ENCODE measurements at places on chromosomes 4 and X. TPM values are rescaled to one million over a fixed set of nuclear protein-coding genes. Genes with fewer than 3 reads are reported as not detected.
A peak's percentile ranks its signal among the peaks of the same experiment; 100 is the strongest.

The RPS6KA6 gene
- total RNA-seq, result 13.1 TPM

The KIF4A gene
- 34.9 TPM for total RNA-seq

The ASMT gene
- 0.87 TPM for total RNA-seq

DNA sequence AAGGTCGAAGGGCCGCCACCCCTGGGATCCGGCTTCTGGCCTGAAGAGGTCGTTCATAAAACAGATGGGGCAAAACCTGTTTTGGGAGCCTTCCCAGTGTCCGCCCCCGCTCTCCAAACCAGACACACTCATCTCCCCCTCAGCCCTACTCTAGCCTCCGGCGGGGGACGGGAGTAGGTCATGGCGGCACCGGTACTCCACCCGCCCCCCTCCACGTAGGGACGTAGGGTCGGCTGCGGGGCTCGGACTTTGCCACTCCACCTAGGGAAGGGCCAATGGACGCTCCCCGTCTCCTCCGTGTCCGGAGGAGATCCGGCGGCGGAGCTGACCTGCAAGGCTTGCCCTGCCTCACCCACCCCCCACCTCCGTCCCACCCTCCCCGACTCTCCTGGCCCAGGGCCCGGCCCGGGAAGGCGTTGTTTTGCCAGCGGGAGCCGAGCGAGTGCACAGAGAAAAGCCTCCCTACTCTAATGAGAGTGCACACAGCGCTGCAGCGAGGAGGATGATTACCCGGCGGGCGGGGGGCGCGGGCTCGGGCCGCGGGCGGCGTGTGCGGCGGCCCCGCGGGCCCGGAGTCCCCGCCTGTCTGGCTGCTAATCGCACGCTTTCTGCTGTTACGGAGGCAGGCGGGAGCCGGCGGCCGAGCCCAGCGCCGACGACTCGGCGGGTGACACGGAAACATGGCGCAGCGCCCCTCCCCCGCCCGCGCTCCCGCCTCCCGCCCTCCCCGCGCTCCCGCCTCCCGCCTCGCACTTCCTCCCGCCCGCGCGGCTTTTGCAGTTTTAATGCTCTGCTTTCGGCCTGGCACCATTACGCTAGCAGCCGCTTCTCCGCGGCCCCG lies 8.3 kb upstream of the BCOR start:
- H3K36me3 ChIP-seq, result no peaks in the 10 kb centered on the region
- DNase-seq, result peak; percentile 57
- H3K27me3 ChIP-seq, result peaks cover 40% of the 10 kb centered on the region
- peak overlapping the region; percentile 83 for H3K4me3 ChIP-seq
- no peak overlapping the region for H3K27ac ChIP-seq

DNA sequence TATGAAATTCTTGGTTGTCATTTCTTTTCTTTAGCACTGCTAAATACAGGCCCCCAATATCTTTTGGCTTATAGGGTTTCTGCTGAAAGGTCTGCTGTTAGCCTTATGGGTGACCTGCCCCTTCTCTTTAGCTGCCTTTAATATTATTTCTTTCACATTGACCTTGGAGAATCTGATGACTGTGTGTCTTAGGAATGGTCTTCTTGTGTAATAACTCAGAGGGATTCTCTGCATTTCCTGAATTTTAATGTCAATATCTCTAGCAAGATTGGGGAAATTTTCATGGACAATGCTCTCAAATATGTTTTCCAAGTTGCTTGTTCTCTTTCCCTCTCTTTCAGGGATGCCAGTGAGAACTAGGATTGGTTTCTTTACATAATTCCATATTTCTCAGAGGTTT lies 292.4 kb downstream of the SLC7A11 start:
- H3K27me3 ChIP-seq, result no peaks in the 10 kb centered on the region
- no peaks in the 10 kb centered on the region for H3K4me1 ChIP-seq
- H3K36me3 ChIP-seq, result 0 out of 2 replicates have a peak, but pooled peaks cover 2% of the 10 kb centered on the region
- no peak overlapping the region for H3K27ac ChIP-seq
- no peak for DNase-seq

DNA sequence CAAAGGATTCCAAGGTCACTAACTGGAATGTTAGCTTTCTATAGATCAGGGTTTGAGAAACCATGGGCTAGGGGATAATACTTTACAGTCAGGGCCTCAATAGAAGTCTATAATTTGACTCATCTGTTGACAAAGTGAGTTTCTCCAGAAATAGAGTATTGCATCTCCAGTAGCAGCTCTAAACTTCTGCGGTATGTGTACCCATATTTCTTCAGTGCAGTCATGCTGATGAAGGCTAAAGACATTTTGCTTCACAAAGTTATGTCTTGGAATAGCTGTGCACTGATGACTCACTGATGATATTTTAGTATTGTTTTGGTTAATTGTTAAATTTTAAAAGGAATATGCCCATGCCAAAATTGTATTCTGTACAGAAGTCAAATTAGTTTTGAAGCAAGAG lies 464.9 kb upstream of the AMOT start:
- H3K27ac ChIP-seq, result peak overlapping the region; percentile 66
- no peaks in the 10 kb centered on the region for H3K27me3 ChIP-seq
- DNase-seq, result no peak

DNA sequence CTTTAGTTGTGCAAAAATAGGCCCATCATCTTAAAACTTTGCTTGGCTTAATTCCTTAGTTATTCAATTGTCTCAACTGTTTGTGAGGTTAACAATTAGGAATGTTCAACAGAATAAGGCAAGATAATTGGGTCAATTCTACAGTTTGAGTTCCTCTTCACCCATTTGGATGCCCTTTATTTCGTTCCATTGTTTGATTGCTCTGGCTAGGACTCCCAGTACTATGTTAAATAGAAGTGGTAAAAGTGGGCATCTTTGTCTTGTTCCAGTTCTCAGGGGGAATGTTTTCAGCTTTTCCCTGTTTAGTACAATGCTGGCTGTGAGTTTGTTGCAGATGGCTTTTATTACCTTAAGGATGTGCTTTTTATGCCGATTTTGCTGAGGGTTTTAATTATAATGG lies 761.5 kb upstream of the GRIA3 start:
- no peak overlapping the region for H3K27ac ChIP-seq
- H3K27me3 ChIP-seq, result no peaks in the 10 kb centered on the region
- no peaks in the 10 kb centered on the region for H3K36me3 ChIP-seq
- no peak for DNase-seq

GRCh38 chr4:5852523-5853202 lies 40.2 kb downstream of the CRMP1 start:
- H3K36me3 ChIP-seq, result peaks cover 50% of the 10 kb centered on the region
- no peak overlapping the region for H3K27ac ChIP-seq
- DNase-seq, result no peak
- no peaks in the 10 kb centered on the region for H3K27me3 ChIP-seq

DNA sequence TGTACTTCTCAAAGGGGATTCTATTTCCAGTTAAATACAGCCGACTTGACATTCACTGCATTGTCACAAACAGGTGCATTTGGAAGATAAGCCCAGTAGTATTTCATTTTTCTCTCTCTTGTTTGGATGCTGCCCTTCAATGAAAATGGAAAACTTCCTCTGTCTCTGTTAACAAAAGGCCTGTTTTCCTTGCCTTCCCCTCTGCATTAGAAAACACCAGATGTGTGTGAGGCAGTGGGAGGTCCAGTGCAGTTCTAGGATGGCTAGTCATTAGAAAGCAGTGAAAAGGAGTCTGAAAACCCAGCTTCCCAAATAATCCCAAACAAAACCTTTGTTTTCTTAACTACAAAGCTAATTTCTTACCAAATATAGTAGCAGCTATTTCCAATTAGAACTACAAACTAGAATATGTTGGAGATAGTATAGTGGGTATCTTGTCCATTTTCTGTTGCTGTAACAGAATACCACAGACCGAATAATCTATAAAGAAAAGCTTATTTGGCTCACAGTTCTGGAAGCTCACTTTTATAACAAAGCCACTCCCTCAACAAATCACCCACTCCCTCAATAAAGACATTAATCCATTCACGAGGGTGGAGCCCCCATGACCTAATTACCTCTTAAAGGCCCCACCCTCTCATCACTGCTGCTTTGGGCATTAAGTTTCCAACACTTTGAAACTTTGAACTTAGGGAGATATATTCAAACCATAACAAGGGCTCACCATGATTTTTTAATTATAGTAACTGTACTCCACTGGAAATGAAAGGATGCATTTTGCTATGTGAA lies 452.1 kb upstream of the RPS6KA3 start:
- H3K27me3 ChIP-seq, result no peaks in the 10 kb centered on the region
- peaks cover 10% of the 10 kb centered on the region for H3K36me3 ChIP-seq
- H3K27ac ChIP-seq, result peak overlapping the region; percentile 88
- peaks cover 15% of the 10 kb centered on the region for H3K4me1 ChIP-seq

- H3K4me3 ChIP-seq, result no peak overlapping the region
- peaks cover 57% of the 10 kb centered on the region for H3K4me1 ChIP-seq
- DNase-seq, result no peak
- peaks cover 4% of the 10 kb centered on the region for H3K27me3 ChIP-seq
These were observed 228.1 kb downstream of the QDPR start for GRCh38 chr4:17283832-17284231.

DNA sequence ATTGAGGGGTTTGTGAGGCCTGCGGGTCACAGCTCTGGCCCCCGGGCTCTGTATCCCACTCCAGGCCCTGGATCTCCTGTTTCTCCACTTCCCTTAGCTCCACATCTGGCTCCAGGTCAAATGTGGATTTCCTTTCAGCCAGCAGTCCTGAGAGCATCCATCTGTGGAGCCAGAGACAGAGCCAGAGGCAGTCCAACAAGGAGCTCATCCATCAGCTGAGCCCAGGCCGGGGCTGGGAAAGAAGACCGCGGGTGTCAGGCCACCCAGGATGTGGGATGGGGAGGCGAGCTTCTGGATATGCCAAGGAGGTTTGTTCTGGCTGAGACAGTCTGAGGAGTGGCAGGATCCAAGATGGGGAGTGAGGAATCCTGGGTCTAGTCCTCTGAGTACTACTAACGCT lies 91.7 kb downstream of the EFNB1 start:
- DNase-seq, result no peak
- no peaks in the 10 kb centered on the region for H3K27me3 ChIP-seq
- H3K4me1 ChIP-seq, result peaks cover 8% of the 10 kb centered on the region
- H3K36me3 ChIP-seq, result no peaks in the 10 kb centered on the region
- H3K4me3 ChIP-seq, result no peak overlapping the region
- H3K27ac ChIP-seq, result no peak overlapping the region
